ENCODE measurements at places on chromosomes 6 and 20.

- DNase-seq, result peak; percentile 9
These were observed 92.8 kb downstream of the ATRN start for GRCh38 chr20:3563548-3564177.

DNA sequence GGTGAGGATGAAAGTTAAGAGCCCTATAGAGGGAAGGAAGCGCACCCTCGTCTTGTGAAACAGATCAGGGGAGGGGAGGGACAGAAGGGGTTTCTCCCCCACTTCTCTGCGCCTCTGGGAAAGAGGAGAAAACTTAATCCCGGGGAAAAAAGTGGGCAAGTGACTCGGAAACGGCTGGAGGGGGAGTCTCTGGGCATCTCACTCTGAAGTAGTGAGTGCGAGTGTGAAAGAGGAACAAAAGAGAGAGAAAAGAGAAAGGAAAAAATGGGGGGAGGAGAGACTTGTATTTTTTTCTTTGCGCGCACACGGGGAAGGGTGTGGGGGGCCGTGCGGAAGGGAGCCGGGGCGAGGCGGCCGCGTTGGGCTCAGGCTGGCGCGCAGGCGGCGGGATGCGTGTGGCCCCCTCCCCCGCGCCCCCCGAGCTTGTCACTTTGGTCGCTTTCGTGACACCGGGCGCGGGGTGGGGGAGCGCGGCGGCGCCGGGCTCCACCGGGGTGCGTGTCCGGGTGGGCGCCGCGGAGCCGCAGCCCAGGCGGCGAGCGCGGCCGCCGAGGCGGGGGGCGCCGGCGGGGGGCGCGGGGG lies 454 bp downstream of the L3MBTL3 start:
- peak; percentile 17 for DNase-seq

DNA sequence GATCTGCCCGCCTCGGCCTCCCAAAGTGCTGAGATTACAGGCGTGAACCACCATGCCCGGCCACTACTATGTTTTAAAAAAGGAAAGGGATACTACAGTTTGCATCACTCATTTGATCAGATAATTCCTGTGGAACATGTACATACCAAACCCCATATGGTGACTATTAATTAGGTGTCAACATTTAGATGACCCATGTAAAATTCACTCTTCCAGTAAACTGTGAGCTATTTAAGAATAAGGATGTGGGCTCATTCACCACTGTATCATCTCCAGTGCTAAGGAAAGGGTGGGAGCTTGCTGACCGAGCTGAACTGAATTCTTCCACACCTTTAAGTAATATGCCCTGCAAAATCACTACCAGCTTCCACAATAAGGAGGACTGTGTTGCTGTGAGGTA lies 127.5 kb downstream of the BTBD9 start:
- no peak for DNase-seq

- no peak for DNase-seq
These were observed 184.2 kb upstream of the LAMP5 start for GRCh38 chr20:9330151-9330550.

DNA sequence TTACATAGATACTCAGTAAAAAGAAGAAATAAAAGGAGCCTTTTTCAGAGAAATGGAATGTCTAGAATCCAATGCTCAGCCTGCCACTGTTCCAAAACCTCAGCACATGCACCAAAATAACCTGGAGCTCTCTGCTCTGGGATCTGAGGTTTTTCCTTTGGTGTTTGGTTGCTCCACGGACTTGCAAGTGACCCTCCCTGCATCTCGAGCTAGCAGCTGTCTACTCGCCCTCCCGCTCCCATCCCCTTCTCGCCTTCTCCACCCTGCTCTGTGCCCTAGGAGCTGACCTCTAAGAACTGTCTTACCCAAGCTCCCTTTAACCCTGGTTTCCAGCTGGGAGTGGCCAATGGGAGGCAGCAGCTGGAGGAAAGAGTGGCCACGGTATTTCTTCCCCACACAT lies 35.1 kb upstream of the FAM210B start:
- DNase-seq, result no peak

- DNase-seq, result no peak
These were observed 129.6 kb upstream of the NUP153 start for GRCh38 chr6:17836293-17836692.

DNA sequence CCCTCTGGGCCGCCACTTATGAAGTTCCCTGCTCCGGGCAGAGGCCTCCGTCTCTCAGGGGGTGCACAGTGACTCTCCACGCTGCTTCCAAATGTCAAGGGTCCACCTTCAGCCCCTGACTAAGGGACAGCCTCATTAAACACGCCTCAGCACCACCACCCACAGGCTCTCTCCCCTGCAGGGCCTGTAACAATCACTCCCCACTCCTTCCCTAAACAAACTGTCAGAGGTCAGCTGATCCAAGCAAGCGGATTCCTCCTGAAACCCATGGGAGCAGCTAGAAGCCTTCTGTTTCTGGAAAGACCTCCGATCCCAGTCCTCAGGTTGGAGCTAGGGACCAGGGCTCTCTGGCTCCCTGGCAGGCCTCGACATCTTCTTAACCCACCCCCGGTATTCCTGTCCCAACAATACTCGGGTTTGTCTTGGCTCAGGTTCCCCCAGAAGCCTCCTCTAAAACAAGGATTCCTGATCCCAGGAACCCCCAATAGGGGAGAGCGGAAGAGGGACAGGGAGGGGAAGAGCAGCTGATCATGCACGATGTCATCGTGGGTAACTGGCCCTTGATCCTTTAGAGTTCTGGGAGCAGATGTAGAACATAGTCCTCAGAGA lies 181.0 kb downstream of the ZNF217 start:
- DNase-seq, result no peak

- no peak for DNase-seq
These were observed 69.8 kb downstream of the SNAP25 start for GRCh38 chr20:10288421-10288820.

- DNase-seq, result no peak
These were observed 103.3 kb downstream of the IBTK start for GRCh38 chr6:82144007-82144851.

DNA sequence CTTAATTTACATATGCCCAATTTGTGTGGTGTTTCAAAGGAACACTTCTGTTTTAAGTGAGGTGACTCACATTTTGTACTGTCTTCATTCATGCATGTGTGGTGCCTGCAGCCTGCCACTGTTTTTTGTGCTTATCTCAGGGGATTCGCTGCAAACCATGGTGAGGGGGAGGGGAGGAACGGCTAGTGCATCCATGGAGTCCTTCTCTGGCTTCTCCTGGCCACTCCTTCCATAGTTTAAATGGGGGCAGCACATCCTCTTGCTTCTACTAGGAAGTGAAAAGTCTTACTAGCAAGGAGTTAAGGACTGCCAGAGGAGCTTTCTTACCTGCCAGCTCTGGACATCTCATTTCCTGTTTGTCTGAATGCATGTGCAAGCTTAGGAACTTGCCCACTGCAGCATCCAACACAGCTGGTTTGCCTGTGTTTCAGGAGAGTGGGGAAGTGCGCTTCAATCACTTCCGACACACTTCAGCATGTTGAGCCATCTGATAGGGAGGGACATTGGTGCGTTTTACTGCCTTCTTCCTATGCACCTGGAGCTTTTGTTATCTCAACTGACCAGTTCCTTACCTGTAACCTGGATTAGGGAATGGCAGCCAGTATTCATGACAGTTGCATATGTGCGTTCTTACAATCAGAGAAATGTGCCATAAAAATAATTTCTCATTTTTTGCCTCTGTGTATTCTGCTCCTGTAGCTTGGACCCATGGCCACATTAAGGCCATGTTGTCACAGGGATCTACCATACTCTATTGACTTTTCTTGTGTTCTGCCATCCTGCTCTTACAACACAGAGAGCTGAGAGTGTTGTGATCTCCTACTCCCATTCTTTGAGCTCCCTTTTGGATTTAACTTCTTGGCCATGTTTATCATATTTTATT lies 211.3 kb downstream of the ARID1B start:
- DNase-seq, result peak; percentile 21
